ENCODE measurements at places on chromosomes 2 and 18. TPM values are rescaled to one million over a fixed set of nuclear protein-coding genes. Genes with fewer than 3 reads are reported as not detected.
A peak's percentile ranks its signal among the peaks of the same experiment; 100 is the strongest.

DNA sequence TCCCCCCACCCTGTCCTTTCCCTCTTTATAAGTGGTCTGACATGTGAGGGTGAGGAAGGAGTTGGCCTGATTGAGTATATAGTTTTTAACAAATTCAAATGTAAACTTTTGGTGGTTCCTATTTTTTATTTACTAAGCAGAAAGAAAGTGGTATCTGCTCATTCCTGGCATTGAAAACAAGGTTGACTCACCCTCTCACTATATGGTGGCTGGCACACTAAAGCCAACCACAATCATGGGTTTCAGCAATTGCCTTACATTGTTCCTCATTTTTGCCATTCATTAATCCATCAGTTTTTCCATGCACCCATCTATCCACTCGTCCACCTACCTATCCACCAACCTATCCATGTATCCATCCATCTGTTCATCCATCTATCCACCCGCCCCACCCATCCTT, 75.4 kb upstream of the IGFBP5 start:
- peaks cover 54% of the 10 kb centered on the region for H3K4me1 ChIP-seq
- H3K27ac ChIP-seq = no peak overlapping the region
- no peaks in the 10 kb centered on the region for H3K36me3 ChIP-seq
- no peak overlapping the region for H3K4me3 ChIP-seq
- H3K27me3 ChIP-seq = no peaks in the 10 kb centered on the region

DNA sequence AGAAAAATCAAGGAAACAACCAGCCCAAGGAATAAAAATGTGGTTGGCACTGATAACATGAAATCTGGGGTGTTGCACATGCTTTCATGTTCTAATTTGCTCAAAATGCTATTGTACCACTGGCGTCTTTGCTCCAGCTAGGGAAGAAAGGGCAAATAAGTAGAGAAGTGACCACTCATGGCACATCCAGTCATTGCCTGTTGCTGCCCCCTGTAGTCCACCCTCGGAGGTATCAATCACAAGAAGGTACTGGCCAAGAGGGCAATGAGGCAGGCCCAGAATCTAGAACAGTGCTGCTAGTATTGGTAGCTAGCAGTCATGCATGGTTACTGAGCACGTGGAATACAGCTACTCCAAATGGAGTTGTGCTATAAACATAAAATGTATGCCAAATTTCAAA, 213.4 kb downstream of the CDCA7 start:
- no peak overlapping the region for H3K27ac ChIP-seq
- H3K27me3 ChIP-seq = no peaks in the 10 kb centered on the region
- no peak overlapping the region for H3K4me3 ChIP-seq
- H3K36me3 ChIP-seq = no peaks in the 10 kb centered on the region
- peaks cover 5% of the 10 kb centered on the region for H3K4me1 ChIP-seq

The XDH gene
- total RNA-seq = 0.69 TPM

The C2orf92 gene
- total RNA-seq = 6.7 TPM

DNA sequence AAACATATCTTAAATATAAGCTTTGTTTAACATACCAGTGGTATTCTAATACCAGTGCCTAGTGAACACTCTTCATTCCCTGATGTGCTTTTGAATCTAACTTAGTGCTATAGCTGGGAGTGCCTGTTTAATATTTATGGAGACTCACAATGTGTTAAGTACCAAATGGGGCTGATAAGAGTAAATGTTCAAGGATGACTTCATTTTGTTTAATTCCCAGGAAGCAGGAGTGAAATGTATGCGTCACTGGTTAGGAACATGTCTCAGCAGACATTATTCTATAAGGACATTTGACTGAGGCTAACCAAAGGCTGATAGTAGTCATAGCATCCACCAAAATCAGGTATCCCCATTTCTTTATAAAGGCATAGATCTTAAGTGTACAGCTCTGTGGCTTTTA, 31.7 kb upstream of the LINC00305 start:
- peaks cover 17% of the 10 kb centered on the region for H3K4me1 ChIP-seq
- H3K4me3 ChIP-seq = no peak overlapping the region
- H3K36me3 ChIP-seq = no peaks in the 10 kb centered on the region

DNA sequence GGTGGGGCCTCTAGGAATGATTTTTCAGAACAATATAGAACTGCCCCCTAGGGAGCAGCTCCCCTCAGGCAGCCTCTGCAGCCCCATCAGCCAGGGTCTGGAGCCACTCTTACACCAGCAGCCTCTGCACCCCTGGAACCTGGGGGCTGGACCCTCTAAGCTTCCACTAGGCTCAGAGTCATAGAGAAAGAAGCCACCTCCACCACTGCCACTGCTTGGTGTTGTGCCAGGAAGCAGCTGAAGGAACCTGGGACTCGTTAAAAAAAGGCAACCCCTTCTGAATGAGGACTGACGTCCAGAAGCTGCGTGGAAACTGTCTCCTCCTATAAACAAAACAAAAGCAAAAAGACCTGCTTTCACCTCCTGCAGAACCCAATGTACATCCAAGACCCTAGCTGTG, 98.1 kb upstream of the HS6ST1 start:
- H3K27me3 ChIP-seq = no peaks in the 10 kb centered on the region
- no peaks in the 10 kb centered on the region for H3K36me3 ChIP-seq
- no peak overlapping the region for H3K4me3 ChIP-seq
- H3K4me1 ChIP-seq = no peaks in the 10 kb centered on the region

GRCh38 chr2:238791354-238791753, 56.5 kb upstream of the TWIST2 start:
- DNase-seq = no peak
- H3K4me1 ChIP-seq = no peaks in the 10 kb centered on the region
- no peaks in the 10 kb centered on the region for H3K36me3 ChIP-seq
- H3K27me3 ChIP-seq = no peaks in the 10 kb centered on the region
- no peak overlapping the region for H3K4me3 ChIP-seq
- H3K27ac ChIP-seq = no peak overlapping the region

- no peaks in the 10 kb centered on the region for H3K36me3 ChIP-seq
- DNase-seq = no peak
- H3K27me3 ChIP-seq = no peaks in the 10 kb centered on the region
- H3K4me3 ChIP-seq = no peak overlapping the region
- no peaks in the 10 kb centered on the region for H3K4me1 ChIP-seq
- no peak overlapping the region for H3K27ac ChIP-seq
Observed at GRCh38 chr2:234939576-234939975, 12.2 kb upstream of the SH3BP4 start.

The RUFY4 gene
- total RNA-seq = not detected

DNA sequence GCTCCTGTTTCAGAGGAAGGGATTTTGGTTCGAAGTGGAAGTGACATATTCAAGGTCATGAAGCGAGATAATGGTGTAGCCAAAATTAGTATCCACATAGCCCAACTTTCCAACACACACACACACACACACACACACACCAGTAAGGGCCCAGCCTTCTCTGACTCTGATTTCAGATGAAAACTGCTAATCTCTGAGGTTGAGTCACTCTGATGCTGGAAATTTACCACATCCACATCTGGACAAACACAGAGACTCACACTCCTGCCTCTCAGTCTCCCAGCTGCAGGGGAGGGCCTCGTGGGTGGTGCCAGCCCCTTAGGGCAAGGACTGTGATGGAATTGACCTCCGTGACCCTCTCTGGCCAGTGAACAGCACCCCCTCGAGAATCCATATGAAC, 29.0 kb upstream of the SLC35F6 start:
- H3K27me3 ChIP-seq = no peaks in the 10 kb centered on the region
- no peaks in the 10 kb centered on the region for H3K36me3 ChIP-seq
- no peak overlapping the region for H3K27ac ChIP-seq
- H3K4me1 ChIP-seq = peaks cover 3% of the 10 kb centered on the region
- DNase-seq = no peak

GRCh38 chr18:36527740-36528455, 230.4 kb downstream of the FHOD3 start:
- peaks cover 13% of the 10 kb centered on the region for H3K36me3 ChIP-seq
- no peak for DNase-seq
- no peaks in the 10 kb centered on the region for H3K27me3 ChIP-seq
- no peak overlapping the region for H3K4me3 ChIP-seq

GRCh38 chr2:138699421-138699820, 80.8 kb downstream of the NXPH2 start:
- H3K36me3 ChIP-seq = no peaks in the 10 kb centered on the region
- no peak overlapping the region for H3K27ac ChIP-seq
- H3K27me3 ChIP-seq = no peaks in the 10 kb centered on the region

The FBLN7 gene
- 1.3 TPM for total RNA-seq

DNA sequence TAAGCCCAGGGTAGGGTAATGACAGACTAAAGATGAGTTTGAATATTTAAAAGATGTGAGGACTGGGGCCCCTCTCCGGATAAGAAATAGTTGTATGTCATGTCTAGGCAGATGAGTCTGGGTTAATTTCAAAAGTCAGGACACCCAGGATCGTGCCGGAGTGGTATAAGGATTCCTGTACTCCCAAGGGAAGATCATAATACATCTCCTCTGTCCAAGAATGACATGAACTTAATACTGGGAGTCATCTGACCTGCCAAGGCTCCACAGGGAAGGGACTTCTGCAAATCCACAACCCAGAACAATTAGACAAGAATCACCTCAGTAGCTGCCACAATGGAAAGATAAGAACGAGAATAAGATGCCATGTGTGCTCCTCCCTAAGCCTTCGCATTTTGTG, 17.1 kb downstream of the RPRM start:
- H3K4me3 ChIP-seq = no peak overlapping the region
- no peaks in the 10 kb centered on the region for H3K4me1 ChIP-seq
- H3K27me3 ChIP-seq = no peaks in the 10 kb centered on the region

GRCh38 chr18:61333271-61333745, at the start of gene CDH20:
TSS of gene CDH20 (plus strand) at chr18:61333430.
- peak; percentile 39 for DNase-seq
- peak within 1 kb of the TSS; percentile 45 for H3K4me3 ChIP-seq
- H3K27me3 ChIP-seq = peaks cover 34% of the 10 kb centered on the region
- H3K27ac ChIP-seq = no peak within 1 kb of the TSS
- no peaks in the 10 kb centered on the region for H3K36me3 ChIP-seq
- no peaks in the 10 kb centered on the region for H3K4me1 ChIP-seq

DNA sequence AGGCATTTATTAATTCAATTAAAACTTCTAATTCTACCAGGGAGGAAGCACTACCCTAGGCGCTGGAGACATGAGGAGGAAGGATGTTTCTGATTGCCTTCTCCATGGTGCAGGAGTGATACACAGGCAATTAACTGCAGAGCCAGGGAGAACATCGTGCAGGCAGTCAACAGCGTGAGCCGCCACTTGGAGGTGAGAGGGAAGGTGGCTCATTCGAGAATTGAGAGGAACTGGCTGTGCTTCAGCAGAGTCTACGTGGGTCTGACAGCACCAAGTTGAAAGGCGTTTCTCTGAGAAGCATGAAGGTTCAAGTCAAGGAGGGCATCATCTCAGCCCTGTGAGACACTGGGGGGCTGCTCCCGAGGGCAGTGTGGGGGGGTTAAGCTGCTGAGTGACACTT, 388.7 kb upstream of the MYT1L start:
- no peak overlapping the region for H3K27ac ChIP-seq
- no peak overlapping the region for H3K4me3 ChIP-seq
- H3K27me3 ChIP-seq = no peaks in the 10 kb centered on the region
- DNase-seq = no peak
- no peaks in the 10 kb centered on the region for H3K36me3 ChIP-seq

DNA sequence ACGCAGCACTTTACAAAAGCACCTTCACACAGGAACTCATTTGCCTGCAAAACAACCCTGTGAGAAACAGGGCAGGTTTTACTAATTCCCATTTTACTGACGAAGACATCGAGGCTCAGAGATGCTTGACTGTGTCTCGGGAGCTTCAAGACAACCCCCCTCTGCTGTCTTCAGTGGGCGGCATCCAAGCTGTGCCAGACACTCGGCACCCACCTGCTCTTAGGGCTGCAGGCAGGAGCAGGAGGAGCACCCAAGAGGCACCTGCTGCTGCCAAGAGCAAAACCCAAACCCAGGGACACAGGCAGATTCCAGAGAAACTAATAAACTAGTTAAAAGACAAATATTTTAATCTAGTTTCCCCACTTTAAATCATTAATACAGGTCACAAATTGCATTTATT, 67.9 kb downstream of the PPP4R1 start:
- H3K4me1 ChIP-seq = no peaks in the 10 kb centered on the region
- H3K36me3 ChIP-seq = peaks cover 43% of the 10 kb centered on the region
- H3K27me3 ChIP-seq = no peaks in the 10 kb centered on the region
- no peak for DNase-seq
- no peak overlapping the region for H3K4me3 ChIP-seq
- no peak overlapping the region for H3K27ac ChIP-seq

- peaks cover 62% of the 10 kb centered on the region for H3K4me1 ChIP-seq
- H3K27me3 ChIP-seq = no peaks in the 10 kb centered on the region
- peak overlapping the region; percentile 46 for H3K4me3 ChIP-seq
- peak; percentile 76 for DNase-seq
- peak overlapping the region; percentile 99 for H3K27ac ChIP-seq
Observed at GRCh38 chr2:71454221-71455010, 1.1 kb downstream of the DYSF start.

DNA sequence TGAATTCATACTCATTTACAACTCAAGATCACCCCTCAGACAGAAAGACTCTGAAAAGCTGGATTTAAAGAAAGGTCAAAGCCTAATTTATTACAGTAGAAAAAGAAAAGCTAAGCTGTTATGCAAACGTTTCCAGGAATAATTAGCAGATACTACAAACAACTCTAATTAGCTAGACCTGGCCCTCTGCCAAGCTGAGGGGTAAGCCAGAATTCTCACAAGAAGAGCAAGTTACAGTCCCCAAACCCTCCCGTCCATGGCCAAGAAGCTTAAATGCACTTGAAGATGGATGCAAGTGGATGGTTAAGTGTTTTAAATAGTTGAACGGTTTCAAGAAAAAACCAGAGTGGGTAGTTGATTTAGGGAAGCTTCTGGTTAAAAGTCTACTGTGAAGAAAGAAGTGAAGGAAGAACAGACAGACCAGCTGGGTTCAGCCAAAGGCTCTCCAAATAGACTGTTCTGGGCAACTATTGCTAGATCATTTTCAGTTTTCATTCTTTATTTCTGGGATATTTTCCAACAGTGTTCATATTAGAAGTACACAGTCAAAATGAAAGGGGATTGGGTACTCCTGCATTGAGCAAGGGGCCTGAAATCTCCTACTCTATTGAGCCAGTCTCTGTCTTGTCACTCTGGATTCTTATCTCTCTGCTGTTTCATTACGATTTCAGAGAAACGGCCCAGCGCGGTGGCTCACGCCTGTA, 4.8 kb downstream of the LMAN2L start:
- H3K27me3 ChIP-seq = no peaks in the 10 kb centered on the region
- H3K27ac ChIP-seq = no peak overlapping the region
- peak; percentile 40 for DNase-seq

DNA sequence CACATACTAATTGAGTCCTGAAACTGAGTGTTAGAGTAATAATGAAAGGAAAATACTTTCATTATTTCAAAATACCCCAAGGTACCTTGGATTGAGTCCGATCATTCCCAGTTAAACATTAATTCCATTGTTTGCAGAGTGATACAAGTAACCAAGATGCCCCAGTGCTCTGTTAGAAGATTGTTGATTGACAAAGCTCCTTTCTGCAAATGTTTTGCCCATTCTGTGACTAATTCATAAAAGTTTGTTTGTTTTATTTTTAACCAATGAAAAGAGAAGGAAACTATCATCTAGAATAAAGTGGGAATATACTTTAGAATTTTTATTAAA, 124.0 kb downstream of the GULP1 start:
- no peak overlapping the region for H3K27ac ChIP-seq
- no peaks in the 10 kb centered on the region for H3K27me3 ChIP-seq
- no peaks in the 10 kb centered on the region for H3K36me3 ChIP-seq
- H3K4me3 ChIP-seq = no peak overlapping the region
- no peak for DNase-seq

The MC5R gene
- not detected for total RNA-seq
